ENCODE measurements at places on chromosomes 2 and 18. TPM values are rescaled to one million over a fixed set of nuclear protein-coding genes. Genes with fewer than 3 reads are reported as not detected.

DNA sequence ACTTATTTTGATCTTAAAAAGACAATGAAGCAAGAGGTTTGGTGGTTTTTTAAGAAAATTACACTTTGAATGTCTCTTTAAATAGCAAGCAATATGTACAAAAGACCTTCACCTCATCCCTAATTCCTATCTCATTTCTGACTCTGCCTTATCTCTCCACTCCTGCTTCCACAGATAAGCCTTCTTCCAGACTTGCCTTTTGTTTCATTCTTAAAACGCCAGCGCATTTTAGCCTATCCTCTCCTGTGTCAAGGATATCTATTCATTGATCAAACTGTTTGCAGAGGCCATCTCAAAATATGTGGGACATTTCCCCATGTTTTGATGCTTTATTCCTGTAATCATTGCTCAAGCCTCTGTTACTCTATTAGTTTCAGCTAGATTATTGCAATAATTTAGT lies 562.5 kb downstream of the PARD3B start:
- DNase-seq = no peak

TDRD15 gene
- polyA plus RNA-seq = 0.03 TPM

DNA sequence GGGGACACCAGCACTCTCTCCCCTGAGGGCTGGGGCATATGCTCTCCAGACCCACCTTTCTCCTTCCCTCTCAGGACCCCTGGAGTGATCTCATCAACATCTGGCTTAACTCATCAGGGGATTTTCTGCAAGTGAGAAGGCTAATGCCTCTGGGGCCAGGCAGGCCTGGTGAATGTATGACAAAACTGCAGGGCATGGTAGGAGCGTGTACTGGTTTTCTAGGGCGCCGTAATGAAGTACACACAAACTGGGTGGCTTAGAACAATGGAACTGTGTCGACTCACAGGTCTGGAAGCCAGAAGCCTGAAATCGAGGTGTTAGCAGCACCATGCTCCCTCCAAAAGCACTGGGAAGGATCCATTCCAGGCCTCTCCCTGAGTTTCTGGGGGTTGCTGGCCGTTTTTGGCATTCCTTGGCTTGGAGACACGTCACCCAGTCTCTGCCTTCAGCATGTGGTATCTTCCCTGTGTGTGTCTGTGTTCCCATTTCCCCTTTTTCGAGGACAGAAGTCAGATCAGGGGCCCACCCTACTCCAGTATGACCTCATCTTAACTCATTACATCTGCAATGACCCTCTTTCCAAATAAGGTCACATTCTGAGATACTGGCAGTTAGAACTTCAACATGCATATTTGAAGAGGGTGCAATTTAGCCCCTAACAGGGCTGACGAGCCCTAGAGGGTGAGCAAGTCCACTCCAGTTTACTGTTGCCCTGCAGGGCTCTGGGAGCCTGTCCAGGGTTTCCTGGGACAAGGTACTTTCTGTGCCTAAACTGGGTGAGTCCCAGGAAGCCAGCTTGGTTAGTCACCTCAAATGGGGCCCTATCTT lies 45.5 kb upstream of the CAB39 start:
- no peak for DNase-seq

DNA sequence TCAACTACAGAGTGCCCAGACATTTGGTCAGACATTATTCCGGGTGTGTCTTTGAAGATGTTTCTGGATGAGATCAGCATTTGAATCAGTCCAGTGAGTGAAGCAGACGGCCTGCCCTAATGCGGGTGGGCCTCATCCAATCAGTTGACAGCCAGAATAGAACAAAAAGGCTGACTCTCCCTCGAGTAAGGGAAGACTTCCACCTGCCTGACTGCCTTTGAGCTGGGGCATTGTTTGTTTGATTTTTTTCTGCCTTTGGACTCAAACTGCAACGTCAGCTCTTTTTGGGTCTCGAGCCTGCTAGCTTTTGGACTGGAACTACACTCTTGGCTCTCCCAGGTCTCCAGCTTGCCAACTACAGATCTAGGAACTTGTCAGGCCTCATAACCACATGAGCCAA lies 111.7 kb upstream of the AGAP1 start:
- no peak for DNase-seq

- DNase-seq = no peak
Measured at GRCh38 chr2:203858176-203858575, 9.4 kb upstream of the CTLA4 start.

DNA sequence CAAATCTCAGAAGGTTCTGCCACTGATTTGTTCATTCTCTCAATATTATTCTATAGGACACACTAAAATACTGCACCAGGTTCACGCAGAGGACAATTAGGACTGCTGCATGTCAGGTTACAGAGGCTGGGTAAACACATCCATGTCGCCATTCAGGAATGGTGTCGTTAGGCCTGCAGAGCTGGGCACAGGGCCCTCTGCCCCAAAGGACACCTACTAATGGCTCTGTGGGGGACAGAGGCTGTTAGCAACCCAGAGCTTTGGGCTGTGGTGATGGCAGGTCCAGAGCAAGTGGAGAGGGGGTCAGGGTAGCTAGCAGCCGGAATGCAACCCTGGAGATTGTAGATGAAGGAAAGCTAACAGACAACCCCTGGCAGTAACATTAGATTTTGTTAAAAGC lies 115.9 kb downstream of the TTC32 start:
- DNase-seq = no peak

ALKAL2 gene
- polyA plus RNA-seq = 5.8 TPM

- DNase-seq = no peak
Measured at GRCh38 chr2:220077488-220077887, 450.1 kb downstream of the SLC4A3 start.

DNA sequence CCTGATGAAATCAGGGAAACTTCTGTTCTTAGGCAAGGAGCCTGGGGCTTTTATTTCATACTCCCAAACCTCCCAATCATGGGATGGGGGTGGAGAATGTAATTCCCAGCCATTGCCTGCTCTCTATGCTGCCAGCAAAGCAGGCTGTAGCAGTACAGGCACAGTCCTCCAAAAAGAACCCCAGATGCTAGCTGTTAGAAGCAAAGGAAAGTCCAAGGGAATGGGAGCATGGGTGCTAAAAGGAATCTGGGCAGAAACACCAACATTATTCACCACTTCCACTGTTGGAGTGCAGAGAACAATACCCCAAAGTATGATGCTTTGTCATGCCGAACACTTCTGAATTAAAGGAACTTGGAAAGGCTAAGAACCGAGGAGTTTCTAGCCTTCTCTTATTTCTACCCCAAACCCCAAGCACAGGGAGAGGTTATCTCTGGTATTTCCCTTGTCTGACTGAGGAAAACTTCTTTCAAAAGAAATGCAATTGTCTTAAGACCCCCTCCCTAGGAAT lies 24.7 kb downstream of the MDH1 start:
- DNase-seq = no peak

- no peak for DNase-seq
Measured at GRCh38 chr2:162090109-162090508, 16.1 kb upstream of the DPP4 start.

- peak; percentile 64 for DNase-seq
Measured at GRCh38 chr2:238203094-238203972, at the start of gene ILKAP. ILKAP (minus strand) TSS chr2:238203695; CDS start chr2:238203553, 142 bp downstream.

BOLL gene
- 0.18 TPM for polyA plus RNA-seq

MCEE gene
- 27.8 TPM for polyA plus RNA-seq

GRCh38 chr18:57207124-57207916 lies 60.4 kb downstream of the BOD1L2 start:
- DNase-seq = no peak

AMER3 gene
- polyA plus RNA-seq = 0.03 TPM

DNA sequence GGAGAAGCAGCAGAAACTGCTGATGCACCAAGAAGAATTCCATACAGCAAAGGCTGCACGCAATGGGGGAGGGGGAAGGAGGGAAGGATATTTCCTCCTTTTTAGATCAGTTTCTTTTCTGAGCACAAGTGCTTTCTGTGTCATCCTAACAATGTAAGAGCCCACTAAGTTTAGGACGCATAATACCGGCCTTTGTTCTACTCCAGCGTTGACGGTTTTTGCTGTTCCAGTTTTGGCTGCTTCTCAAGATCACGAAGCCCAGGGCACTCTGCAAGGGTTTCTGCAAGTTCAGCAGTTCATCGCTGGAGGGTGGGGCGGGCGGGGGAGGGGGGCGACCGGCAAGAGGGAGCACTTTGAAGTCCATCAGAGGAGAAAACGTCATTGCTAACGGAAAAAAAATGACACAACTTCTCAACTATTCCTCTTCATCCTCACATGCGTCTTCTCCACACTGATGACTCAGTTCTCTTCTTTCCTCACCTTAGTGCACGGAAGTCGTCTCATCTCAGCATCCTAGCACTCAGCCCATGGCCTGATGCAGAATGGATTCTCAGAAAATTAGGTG lies 8.7 kb downstream of the FAM178B start:
- no peak for DNase-seq

REG3G gene
- polyA plus RNA-seq = not detected

DNA sequence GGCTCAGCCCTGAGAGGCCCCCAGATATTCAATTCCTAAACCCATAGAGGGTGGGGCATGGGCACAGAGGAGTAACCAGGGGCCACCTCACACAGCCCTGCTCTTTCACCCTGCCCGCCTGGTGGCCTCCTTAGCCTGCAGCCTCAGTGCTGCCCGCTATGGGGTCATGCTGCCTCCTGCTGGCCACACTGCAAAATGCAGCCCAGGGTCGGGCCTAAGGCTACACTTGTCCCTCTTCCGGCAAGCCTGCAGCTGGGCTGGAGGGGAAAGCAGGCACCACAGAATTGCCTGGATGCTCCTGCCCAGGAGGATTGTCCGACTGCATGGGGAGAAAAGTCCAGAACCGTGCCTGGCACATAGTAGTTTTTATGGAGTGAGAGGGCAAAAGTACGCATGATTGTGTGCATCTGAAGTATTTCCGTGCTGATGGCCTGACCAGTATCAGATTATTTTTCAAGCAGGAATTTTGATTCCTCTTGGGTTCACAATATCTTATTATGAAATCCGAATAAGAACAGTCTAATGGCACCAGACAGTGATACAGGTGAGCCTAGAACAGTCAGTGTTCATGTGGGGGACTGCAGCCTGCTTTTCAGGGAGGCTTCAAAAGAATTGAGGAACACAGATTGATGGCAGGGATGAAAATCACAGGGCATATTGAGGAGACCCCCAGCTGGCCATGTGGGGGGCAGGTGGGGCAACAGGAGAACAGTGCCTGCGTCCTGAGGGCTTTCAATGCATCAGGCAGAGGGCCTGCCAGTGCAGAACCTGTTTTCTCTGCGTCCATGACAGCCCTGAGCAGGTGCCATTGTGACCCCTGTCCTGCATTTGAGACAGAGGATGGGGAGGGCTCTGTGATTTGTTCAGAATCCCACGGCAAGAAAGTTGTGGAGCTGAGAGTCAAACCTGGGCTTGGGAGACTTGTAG lies 51.2 kb upstream of the ALPP start:
- DNase-seq = no peak

PPP3R1 gene
- 47.0 TPM for polyA plus RNA-seq

- DNase-seq = no peak
Measured at GRCh38 chr2:23036629-23037028, 348.4 kb upstream of the KLHL29 start.

- DNase-seq = no peak
Measured at GRCh38 chr2:120988700-120989511, 253.2 kb downstream of the GLI2 start.

GRCh38 chr2:44745922-44746766 lies 195.4 kb upstream of the SIX3 start:
- no peak for DNase-seq

GRCh38 chr2:142951190-142952007 lies 73.9 kb downstream of the KYNU start:
- no peak for DNase-seq

- no peak for DNase-seq
Measured at GRCh38 chr2:72927619-72928550, 10.6 kb downstream of the EMX1 start.

DNA sequence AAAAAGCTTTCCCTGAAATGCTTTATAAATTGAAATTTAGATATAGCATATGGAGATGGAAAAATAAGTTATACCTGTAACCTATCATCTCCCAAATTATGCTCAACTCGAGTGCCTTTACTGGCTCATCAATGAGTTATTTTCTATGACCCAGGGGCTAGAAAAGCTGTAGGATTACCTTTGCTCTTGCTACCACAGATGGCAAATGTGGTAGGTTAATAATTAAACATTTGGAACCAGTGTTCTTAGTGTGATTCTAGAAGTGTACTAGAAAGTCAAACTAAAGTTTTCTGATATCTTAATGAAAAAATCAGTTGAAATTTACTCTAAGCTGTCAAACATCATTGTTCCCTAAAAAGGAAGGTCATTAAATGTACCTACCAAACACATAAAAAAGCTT lies 22.5 kb downstream of the ALS2 start:
- no peak for DNase-seq
